DMS79 treated with DMSO at 0.1 percent for 48 hours (cell line): ENCODE measurements at places on chromosomes 5 and 9.

GRCh38 chr9:122126331-122127261 lies 33.0 kb downstream of the NDUFA8 start:
- DNase-seq = no peak

DNA sequence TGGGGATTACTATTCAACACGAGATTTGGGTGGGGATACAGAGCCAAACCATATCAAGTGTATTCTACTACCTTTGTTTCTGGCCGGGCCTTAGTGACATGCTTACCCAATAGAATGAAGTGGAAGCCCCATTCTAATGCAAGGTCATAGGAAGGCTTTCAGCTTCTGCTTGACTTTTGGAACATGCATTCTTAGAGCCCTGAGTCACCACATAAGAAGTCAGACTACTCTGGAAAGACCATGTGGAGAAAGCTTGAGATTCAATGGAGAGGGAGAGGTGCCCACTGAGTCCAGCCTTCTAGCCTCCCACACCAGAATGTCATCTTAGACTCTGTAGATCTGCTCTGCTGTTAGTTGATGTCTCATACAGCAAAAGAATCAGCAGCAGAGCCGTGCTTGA lies 155.7 kb upstream of the FBN2 start:
- no peak for DNase-seq

GRCh38 chr9:20823051-20823450 lies 139.0 kb downstream of the FOCAD start:
- DNase-seq = no peak

GRCh38 chr5:155926766-155927165 lies 400.2 kb upstream of the SGCD start:
- no peak for DNase-seq

- no peak for DNase-seq
These were observed 3.1 kb downstream of the AGXT2 start for GRCh38 chr5:35044649-35045048.

GRCh38 chr5:1139331-1140170 lies 27.7 kb upstream of the SLC12A7 start:
- DNase-seq = no peak

DNA sequence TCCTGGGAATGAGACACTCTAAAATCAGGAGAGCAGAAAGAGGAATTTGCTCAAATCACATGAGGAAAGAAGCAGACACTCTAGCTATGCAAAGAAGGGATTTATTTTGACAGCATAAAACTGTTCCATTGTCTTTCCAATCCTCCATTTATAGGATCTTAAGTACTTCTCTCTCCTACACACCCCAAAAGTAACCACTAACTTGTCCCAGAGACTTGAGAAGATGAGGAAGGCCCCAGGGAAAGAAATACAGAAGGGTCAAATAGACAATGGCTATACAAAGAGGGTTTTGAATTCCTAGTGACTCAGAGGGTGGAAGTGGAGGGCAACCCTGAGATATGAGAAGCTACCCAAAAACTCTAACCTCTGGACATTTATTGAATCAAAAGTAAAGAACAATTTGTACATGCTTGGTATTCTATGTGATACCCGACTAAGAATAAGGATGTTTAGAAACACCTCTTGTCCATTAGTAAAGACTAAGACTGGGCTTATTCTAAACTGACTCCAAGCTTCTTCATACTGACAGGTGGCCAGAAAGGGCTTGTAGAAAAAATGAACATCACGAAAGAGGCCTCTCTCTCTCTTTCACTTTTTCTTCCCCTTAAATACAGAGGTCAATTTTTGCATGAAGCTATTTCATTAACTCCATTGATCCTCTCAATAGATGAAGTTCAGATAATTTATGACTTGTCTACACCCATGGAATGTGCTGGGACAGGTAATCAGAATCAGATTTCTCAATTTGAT lies 20.6 kb downstream of the DMAC1 start:
- DNase-seq = peak; percentile 31
